Activated CD4-positive, alpha-beta T cell treated with anti-CD3 and anti-CD28 coated beads, Interleukin-2, amount 10 ng/mL, durations not matched to agents 24 days and 14 days (primary cell): ENCODE measurements at places on chromosomes 12 and 14.
A peak's percentile ranks its signal among the peaks of the same experiment; 100 is the strongest.

GRCh38 chr12:6231359-6232268, 31.4 kb downstream of the CD9 start:
- peak; percentile 64 for DNase-seq

DNA sequence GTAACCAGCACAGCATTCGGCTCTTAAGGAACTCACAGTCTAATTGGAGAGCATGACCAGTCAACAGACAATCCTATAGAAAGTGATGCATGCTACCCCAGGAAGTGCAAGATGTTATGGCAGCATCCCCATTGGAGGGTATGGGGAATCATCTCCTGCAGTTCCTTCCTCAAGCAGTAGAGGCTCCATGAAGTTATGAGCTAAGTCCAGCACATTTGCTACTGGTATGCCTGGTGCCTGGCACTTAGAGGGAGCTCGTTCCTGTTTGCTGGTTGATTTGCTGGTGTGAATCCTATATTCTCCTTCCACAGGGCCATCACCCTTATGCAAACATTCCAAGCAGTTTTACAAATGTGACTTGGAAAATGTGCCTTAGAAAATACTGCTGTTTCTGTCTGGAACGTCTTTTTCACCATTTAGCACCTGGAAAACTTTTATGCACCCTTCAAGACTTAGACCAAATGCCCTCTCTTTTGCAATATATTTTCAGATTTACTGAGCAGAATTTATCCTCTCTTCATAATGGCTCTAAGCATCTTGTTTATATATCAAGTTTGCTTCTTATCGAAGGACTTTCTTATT, 136.1 kb upstream of the WSCD2 start:
- DNase-seq: no peak

GRCh38 chr12:12282761-12283425, 16.0 kb upstream of the LRP6 start:
- DNase-seq: no peak

DNA sequence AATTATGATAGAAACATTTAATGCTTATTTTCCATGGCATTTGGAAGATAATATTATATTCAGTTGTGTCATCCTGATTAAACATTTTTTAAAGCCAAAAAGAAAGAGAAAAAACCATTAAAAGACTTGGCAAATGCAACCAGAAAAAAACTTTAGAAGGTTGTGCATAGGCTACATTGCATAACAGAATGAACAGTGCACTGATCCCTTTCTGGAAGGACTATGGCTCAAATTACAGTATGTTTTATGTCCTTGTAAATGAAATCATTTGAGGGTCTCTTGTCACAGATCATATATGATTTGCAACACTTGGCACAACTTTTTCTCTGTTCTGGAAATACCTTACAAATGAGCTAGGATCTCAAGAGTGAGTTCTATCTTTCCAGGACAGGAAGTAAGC, 275.2 kb upstream of the FLRT2 start:
- DNase-seq: no peak

DNA sequence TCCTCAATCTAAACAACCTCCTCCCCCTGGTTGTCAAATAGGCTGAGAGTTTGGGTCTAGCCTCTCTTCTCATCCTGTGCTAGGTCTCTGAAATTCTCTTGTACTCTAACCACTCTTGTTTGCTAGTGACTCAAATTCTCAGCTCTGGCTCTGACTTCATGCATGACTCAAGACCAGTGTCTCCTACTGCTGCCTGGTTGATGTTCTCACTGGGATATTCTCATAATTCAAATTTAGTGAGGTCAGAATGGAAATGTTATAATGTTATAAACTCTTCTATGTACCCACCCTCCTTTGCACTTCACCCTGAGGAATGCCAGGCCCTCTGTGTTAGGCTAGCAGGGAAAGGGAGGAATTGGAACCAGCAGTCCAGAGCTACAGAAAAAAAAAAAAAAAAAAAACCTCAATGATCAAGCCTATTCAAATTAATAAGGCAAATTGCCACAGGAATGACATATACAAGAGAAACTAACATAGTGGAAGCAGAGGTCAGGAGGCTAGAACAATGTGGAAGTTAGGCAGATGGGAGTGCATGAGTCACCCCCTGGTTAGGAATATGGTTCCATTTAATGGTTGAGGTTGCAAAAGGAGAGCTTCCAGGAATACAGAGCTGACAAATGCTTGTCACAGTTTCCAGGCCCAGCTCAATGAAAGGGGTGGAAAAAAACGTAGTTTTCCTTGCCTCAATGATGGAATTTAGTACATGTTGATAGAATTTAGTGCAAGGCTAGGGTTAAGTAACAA, 459.5 kb downstream of the RMST start:
- DNase-seq: no peak

DNA sequence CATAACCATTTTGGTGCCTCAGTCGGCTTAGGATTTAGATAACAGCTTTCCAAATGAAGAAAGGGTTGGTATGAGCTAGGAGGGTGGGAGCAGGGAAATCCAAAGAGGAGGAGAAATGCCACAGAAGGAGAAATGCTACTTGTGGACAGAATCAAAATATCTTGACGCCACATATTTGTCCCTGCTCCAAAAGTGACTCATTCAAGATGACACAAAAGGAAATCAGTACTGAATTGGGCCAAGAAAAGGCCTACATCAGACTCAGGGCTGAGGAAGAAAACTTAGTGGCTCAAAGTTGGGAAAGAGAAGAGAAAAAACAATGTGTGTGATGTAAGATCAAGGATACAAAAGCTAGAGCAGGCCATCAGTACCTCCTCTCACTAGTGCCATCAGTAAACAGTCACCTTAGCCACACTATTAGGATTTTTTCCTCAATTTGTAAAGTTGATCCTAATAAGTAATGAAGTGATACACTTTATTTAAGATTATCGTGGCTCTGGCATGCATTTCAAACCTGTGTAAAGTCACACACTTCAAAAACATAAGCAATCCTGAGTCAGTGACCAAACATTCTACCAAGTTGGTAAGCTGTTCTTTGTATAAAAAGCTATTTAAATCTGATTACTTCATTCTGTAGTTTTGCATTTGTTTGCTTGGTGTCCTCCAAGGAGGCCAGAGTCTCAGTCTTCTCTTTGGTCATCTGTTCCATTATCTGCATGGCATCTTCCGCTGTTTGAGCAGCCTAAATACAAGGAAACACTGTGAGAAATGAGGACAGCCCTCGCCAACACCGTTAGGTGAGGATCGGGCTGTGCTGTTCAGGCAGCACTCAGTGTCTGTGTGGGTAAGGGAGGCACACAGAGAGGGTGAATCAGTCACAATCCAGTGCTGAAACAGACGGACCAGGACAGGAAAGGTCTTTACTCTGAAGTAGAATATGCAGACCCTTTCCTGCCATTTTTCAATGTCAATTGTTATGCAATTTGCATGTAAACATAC, 52.6 kb upstream of the VPS33A start:
- no peak for DNase-seq

GRCh38 chr12:116537101-116537904, 21.9 kb upstream of the MAP1LC3B2 start:
- DNase-seq: no peak

GRCh38 chr14:24254630-24255392, 8.2 kb downstream of the TGM1 start:
- DNase-seq: no peak

DNA sequence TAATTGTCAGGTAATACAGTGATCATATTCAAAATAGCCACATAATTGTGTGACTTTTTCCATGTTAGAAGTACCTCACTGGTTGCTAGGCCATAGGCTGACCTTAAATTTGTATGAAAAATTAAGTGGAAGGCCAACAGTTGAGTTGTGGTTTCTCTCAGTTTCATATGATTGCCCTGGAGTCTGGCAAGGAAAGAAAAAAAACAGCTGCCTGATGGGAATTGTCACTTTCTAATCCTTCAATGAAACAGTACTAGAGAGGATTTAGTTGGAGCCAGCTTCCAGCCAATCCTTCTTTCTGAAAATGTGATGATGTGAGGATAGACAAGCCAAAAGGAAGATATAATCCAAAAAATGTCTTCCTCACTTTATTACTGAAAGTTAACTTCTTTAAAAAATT, 113.6 kb downstream of the ALX1 start:
- DNase-seq: no peak

- no peak for DNase-seq
Observed at GRCh38 chr12:76223869-76224268, 124.3 kb downstream of the BBS10 start.

DNA sequence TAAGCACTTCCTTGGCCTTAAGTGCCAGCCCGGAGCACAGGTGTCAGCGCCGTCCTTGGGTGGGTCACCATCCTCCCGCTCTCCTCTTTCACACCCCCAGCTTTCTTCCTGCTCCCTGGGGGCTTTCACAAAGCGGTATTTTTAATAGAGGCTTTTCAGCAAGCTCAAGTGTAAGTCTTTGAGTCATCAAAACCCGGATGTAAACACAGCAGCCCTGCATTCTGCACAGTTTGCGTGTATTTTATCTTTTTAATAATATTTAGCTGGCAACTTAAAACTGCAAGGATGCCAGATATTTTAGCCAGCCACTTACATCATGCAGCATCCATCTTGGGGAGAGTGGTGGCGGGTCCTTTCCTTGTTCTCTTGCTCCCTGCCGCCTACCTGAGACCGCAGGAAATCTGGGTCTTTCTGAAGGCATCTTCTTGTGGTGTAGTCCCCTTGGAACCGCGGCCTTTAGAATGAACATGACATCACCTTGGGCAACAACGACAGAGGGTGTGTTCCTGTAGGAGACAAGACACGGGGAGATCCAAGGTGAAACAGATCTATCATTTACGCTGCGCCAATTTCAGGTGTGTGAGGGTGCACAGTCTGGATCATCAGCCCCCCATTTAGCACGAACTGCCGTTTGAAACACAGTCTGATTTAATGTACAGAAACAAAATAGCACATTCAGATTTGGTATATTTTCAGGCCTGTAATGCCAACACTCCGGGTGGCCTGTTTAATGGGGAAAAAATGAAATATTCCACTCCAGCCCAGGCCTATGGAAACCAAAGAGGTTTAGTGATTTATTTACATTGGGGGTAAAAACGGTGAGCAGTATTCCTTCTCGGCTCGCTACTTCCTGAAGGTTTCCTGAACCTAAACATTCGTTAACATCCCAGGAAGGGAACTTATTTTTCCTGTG, 12.5 kb upstream of the IRF2BPL start:
- DNase-seq: peak; percentile 83

GRCh38 chr12:63292471-63293221, 141.6 kb upstream of the AVPR1A start:
- DNase-seq: no peak

DNA sequence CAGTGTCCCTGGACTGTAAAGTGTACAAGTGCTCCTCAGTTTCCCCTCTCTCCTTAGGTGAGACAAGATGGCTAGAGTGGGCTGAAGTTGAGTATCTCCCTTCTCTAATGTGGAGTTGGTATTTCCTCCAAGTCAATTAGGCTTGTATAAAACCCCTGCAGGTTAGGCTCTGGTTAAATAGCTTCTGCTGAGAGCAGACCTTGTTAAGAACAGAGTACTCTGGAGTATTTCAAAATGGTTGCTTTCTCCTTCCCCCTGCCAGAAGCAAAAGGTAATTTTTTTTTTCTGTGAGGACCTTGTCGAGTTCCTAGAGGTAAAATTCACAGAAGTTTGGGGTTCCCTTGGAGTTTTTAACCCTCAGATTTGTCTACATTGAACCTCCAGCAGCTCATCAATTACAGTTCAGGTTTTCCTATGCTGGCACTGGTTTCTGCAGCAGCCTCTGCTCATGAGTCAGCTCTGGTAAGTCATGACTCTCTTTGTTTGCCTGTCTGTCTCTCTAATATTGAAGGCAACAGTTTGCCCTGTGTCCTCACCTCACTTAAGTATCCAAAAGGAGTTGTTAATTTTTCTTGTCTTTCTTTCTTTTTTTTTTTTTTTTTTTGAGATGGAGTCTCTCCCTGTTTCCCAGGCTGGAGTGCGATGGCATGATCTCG, 27.8 kb upstream of the GLIPR1 start:
- no peak for DNase-seq

DNA sequence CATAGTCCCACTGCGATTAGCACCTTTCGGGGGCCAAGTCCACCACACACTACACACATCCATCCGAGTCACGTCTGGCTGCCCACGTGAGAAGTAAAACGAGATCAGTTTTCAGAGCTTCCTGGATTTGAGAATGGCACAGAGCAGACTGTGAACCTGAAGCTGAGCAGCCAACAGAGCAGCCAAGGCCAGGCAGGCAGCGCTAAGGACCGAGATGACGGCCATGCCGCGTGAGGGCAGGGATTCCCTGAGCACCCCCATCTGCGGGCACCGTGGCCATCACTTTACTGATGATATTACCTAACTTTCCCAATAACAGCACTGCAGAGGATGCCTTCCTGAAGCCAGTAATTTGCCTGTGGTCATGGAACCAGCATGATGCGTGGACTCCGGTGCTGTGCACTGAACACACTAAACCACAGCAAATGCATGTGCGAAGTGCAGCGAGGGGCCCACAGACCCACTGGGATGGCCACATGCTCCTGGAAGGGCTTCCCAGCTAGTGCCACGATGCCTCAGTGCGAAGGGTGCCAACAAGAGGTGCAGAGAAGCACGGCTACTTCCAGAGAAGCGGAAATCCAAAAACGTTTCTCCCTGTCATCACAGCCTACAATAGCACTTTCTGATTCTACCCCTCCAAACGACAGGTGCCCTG, 56.0 kb downstream of the RNF34 start:
- no peak for DNase-seq

- DNase-seq: no peak
Observed at GRCh38 chr12:120230326-120230973, 29.5 kb upstream of the RPLP0 start.

GRCh38 chr12:25771476-25771875, 187.0 kb upstream of the RASSF8 start:
- no peak for DNase-seq

DNA sequence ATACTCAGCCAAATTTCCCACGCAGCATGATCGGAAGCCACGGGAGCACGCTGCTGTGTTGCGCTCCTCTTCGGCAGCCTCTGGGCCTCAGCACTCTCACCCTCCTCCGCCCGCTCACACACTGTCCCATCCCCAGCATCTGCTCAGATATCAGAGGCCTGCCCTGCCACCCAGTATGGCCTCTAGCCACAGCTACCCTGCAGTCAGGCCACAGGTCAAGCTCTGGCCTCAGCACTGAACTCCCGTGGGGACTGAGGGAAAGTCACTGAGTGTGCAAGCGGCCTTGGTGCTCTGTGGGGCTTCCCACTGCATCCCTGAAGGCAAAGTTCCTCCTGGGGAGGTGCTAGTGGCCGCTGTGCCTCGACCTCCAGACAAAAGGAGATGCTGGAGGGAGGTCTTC, 2.0 kb downstream of the KRT77 start:
- DNase-seq: no peak

- DNase-seq: no peak
Observed at GRCh38 chr14:99120526-99121318, 151.3 kb downstream of the BCL11B start.
